Adrenal gland (tissue), 19 donors: ENCODE measurements at places on chromosomes 4 and X. TPM values are rescaled to one million over a fixed set of nuclear protein-coding genes. Genes with fewer than 3 reads are reported as not detected.
A peak's percentile ranks its signal among the peaks of the same experiment; 100 is the strongest.

The TACR3 gene
- total RNA-seq, result not detected

DNA sequence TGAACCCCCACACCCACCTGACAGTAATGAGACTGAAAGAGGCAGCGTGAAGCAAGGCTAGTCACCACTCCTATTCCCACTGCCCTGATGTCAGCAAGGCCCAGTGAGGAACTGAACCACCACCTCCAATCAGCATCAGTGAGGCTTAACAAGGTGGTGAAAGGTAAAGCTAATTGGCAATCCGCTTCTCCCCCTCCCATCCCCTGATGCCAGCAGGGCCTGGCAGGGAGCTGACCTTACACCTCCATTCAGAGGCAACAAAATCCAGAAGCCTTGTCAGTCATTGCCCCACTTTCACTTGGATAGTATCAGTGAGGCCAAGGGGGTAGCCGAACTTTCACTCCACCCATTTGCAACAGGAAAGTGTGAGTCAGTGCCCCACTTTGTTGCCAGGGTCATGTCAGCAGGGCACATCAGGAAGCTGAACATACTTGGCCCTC, 60.8 kb downstream of the AWAT2 start:
- H3K27ac ChIP-seq, result no peak overlapping the region
- H3K27me3 ChIP-seq, result no peaks in the 10 kb centered on the region
- peak; percentile 44 for DNase-seq
- no peaks in the 10 kb centered on the region for H3K36me3 ChIP-seq

The PNMA6A gene
- total RNA-seq, result 3.7 TPM

GRCh38 chrX:43527801-43528200, 128.3 kb upstream of the MAOA start:
- H3K27ac ChIP-seq, result no peak overlapping the region
- no peak for DNase-seq
- H3K36me3 ChIP-seq, result no peaks in the 10 kb centered on the region
- H3K27me3 ChIP-seq, result peaks cover 21% of the 10 kb centered on the region

DNA sequence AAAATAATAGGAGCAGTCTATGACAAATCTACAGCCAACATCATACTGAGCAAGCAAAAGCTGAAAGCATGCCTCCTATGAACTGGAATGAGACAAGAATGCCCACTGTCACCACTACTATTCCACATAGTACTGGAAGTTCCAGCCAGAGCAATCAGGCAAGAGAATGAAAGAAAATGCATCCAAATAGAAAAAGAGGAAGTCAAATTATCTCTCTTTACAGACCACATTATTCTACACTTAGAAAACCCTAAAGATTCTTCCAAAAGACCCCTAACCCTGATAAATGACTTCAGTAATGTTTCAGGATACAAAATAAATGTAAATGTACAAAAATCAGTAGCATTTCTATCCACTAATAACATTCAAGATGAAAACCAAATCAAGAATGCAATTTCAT, 249.0 kb downstream of the STK32B start:
- H3K4me1 ChIP-seq, result no peaks in the 10 kb centered on the region
- H3K36me3 ChIP-seq, result no peaks in the 10 kb centered on the region
- no peaks in the 10 kb centered on the region for H3K27me3 ChIP-seq
- H3K4me3 ChIP-seq, result no peak overlapping the region
- DNase-seq, result no peak

- H3K27me3 ChIP-seq, result no peaks in the 10 kb centered on the region
- peak within 1 kb of the TSS; percentile 79 for H3K27ac ChIP-seq
- H3K36me3 ChIP-seq, result no peaks in the 10 kb centered on the region
- peak; percentile 96 for DNase-seq
- peaks cover 5% of the 10 kb centered on the region for H3K4me1 ChIP-seq
These were observed at the start of gene P2RY8 for GRCh38 chrX:1537031-1537715. P2RY8 (minus strand) TSS chrX:1537185; CDS start chrX:1466558, 70,627 bp downstream.

- no peak for DNase-seq
- H3K4me1 ChIP-seq, result peaks cover 13% of the 10 kb centered on the region
- H3K27me3 ChIP-seq, result no peaks in the 10 kb centered on the region
- H3K4me3 ChIP-seq, result no peak overlapping the region
- H3K36me3 ChIP-seq, result no peaks in the 10 kb centered on the region
These were observed 62.7 kb downstream of the GAB1 start for GRCh38 chr4:143399113-143399949.

- no peak overlapping the region for H3K27ac ChIP-seq
- DNase-seq, result no peak
- H3K36me3 ChIP-seq, result no peaks in the 10 kb centered on the region
- H3K4me1 ChIP-seq, result no peaks in the 10 kb centered on the region
- H3K27me3 ChIP-seq, result peaks cover 9% of the 10 kb centered on the region
These were observed 185.7 kb upstream of the ZCCHC13 start for GRCh38 chrX:74117962-74118902.

DNA sequence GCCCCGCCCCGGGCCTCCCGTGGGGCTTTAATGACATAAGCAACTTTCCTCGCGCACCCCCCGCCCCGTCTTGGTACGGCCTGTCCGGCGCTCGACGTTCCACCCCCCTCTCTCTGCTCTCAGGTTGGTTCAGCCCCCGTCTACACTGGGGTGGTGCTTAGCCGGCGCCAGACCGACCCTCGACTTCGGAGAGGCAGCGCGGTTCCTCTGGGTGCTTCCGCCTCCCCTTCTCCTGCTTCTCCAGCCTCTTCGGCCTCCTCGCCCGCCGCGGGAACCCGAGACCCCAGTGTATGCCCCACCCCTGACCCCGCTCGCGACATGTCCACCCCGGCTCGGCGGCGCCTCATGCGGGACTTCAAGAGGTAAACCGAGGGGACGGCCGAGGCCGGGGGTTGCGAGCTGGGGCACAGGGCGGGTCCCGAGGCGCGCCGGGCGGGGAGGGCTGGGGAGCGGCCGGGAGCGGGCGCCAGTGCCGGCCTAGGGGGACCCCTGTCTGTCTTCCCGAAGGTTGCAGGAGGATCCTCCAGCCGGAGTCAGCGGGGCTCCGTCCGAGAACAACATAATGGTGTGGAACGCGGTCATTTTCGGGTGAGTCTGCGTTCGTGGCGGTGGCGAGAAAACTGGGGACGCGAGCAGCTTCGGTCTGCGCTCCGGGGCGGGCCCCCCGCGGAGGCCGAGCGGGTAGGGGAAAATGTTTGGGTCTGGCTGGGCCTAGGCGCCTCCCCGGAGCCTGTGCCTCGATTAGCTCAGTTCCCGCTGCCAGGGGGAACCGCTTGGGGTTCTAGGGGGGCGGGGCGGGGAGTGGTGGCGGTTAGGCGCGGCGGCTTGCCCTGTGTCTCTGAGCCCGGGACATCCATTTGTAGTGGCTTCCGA, at the start of gene UBE2A:
UBE2A (plus strand) TSS at position 170 of the 873 bp plus-strand sequence; CDS start at position 319, 149 bp downstream.
- peak within 1 kb of the TSS; percentile 85 for H3K27ac ChIP-seq
- DNase-seq, result peak; percentile 94
- H3K27me3 ChIP-seq, result no peaks in the 10 kb centered on the region
- no peaks in the 10 kb centered on the region for H3K36me3 ChIP-seq

DNA sequence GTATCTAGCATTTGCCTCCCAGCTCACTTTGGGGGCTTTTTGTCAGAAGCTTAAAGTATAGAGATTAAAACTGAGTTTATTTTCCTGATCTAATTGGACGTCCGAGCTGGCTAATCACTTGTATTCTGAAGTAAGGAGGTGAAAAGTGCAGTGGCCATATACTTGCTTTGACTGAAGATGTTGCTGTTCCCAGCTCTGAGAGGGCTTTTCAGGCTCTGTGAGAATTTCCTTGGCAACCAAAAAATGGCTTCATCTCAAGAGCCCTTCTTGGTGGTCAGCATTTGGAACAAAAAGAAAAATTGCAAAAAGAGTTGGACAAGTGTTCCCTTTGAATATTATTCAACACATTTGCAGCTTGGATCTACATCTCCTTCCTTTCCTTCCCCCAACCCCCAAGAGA, 67.0 kb downstream of the SLC4A4 start:
- H3K27ac ChIP-seq, result no peak overlapping the region
- H3K36me3 ChIP-seq, result no peaks in the 10 kb centered on the region
- H3K4me1 ChIP-seq, result no peaks in the 10 kb centered on the region
- DNase-seq, result no peak
- no peaks in the 10 kb centered on the region for H3K27me3 ChIP-seq

DNA sequence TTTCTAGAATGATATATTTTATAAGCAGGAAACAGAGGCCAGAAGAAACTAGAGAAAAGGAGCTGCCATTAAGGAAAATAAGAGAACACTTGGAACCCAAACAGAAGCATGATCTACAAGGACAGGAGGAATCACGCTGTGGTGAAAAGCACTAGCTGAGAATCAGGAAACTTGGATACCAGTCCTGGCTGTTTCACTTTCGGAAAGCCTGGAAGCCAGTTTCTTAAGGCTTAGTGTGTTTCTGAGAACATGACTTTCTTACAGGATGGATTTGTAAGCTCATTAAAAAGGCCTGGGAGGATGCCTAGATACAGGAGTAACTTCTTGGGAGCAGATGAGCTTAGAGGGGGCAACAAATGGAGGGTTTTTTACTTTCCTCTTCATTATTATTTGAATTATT, 36.9 kb downstream of the TLL1 start:
- H3K4me1 ChIP-seq, result no peaks in the 10 kb centered on the region
- H3K36me3 ChIP-seq, result no peaks in the 10 kb centered on the region
- H3K27me3 ChIP-seq, result no peaks in the 10 kb centered on the region
- no peak overlapping the region for H3K4me3 ChIP-seq

The UGT2B11 gene
- total RNA-seq, result not detected

GRCh38 chr4:20829617-20830357, 129.5 kb downstream of the PACRGL start:
- no peak overlapping the region for H3K4me3 ChIP-seq
- H3K27ac ChIP-seq, result no peak overlapping the region
- H3K36me3 ChIP-seq, result no peaks in the 10 kb centered on the region
- no peaks in the 10 kb centered on the region for H3K4me1 ChIP-seq
- no peak for DNase-seq
- H3K27me3 ChIP-seq, result no peaks in the 10 kb centered on the region

GRCh38 chr4:78553043-78553396, 1.4 kb downstream of the ANXA3 start:
- DNase-seq, result no peak
- peaks cover 21% of the 10 kb centered on the region for H3K27me3 ChIP-seq
- no peaks in the 10 kb centered on the region for H3K36me3 ChIP-seq
- no peak overlapping the region for H3K27ac ChIP-seq
- no peak overlapping the region for H3K4me3 ChIP-seq

- H3K27me3 ChIP-seq, result no peaks in the 10 kb centered on the region
- DNase-seq, result no peak
- no peaks in the 10 kb centered on the region for H3K4me1 ChIP-seq
- no peaks in the 10 kb centered on the region for H3K36me3 ChIP-seq
These were observed 6.2 kb downstream of the NCAPG start for GRCh38 chr4:17817027-17817426.

DNA sequence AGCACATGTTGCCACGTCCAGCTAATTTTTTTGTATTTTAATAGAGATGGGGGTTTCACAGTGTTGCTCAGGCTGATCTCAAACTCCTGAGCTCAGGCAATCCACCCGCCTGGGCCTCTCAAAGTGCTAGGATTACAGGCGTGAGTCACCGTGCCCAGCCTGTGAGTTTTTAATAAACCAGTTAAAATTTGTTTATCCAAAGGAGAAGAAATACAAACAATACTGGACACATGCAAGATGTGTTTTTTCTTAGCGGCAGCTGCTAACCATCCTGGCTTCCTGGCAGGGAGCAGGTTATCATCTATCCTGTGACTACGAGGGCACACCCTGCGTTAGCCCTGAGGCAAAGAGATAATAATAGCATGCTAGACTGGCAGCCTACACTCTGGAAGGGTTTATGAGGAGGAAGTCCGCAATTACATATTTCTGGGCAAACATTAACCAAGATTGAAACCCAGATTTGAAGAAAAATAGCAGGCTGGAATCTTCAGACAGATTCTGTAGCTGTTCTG, 191.4 kb downstream of the SPRY1 start:
- no peak overlapping the region for H3K27ac ChIP-seq
- no peaks in the 10 kb centered on the region for H3K27me3 ChIP-seq
- H3K4me1 ChIP-seq, result peaks cover 8% of the 10 kb centered on the region
- H3K4me3 ChIP-seq, result no peak overlapping the region

The CT45A6 gene
- total RNA-seq, result not detected

GRCh38 chr4:159016593-159017024, 86.3 kb upstream of the RAPGEF2 start:
- no peak overlapping the region for H3K27ac ChIP-seq
- DNase-seq, result no peak
- H3K27me3 ChIP-seq, result no peaks in the 10 kb centered on the region

The CLGN gene
- 1.9 TPM for total RNA-seq

- no peak overlapping the region for H3K4me3 ChIP-seq
- no peaks in the 10 kb centered on the region for H3K4me1 ChIP-seq
- no peak overlapping the region for H3K27ac ChIP-seq
- no peaks in the 10 kb centered on the region for H3K27me3 ChIP-seq
- no peaks in the 10 kb centered on the region for H3K36me3 ChIP-seq
- DNase-seq, result no peak
These were observed 584.3 kb upstream of the SMIM31 start for GRCh38 chr4:164169591-164169990.

- H3K4me1 ChIP-seq, result no peaks in the 10 kb centered on the region
- H3K27ac ChIP-seq, result no peak overlapping the region
- no peaks in the 10 kb centered on the region for H3K27me3 ChIP-seq
- no peak for DNase-seq
These were observed 93.3 kb downstream of the TIGD2 start for GRCh38 chr4:89204624-89205023.

The GPR173 gene
- 1.5 TPM for total RNA-seq

GRCh38 chr4:165516281-165516833, 137.5 kb downstream of the CPE start:
- no peak overlapping the region for H3K4me3 ChIP-seq
- H3K27me3 ChIP-seq, result no peaks in the 10 kb centered on the region
- H3K27ac ChIP-seq, result no peak overlapping the region

GRCh38 chr4:43282534-43282933, 390.0 kb downstream of the GRXCR1 start:
- H3K4me3 ChIP-seq, result no peak overlapping the region
- H3K27me3 ChIP-seq, result no peaks in the 10 kb centered on the region
- H3K4me1 ChIP-seq, result no peaks in the 10 kb centered on the region
- H3K27ac ChIP-seq, result no peak overlapping the region
- no peaks in the 10 kb centered on the region for H3K36me3 ChIP-seq

DNA sequence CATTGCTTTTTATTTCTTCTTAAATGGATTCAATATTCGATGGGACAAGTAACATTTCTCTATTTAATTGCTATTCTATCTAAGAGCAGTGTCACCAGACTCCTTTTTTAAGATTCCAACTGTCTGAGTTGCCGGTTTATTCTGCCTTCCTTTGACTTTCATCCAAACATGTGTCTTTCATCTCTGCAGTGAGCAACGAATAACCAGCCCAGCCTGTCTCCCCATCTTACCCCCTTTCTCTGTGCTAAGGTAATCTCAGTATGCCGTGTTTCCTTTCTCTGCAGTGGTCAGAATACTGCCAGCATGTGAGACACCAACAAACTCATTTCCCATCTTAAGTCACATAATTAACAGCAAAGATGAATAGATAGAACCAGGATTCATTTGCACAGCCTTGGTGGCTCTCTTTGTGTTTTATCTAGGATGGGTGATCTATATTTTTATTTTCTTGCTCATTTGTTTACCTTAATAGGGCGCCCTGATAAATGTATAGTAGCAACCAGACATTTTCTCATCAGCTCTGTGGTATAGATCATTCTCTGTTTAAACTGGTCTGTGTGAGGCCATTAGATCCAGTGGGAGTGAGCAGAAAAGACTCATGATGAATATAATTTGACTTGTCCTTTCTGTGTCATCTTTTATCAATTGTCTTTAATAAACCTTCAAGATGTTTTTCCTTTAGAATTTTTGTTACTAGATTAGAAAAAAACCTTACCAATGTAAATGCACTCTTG, 394.8 kb upstream of the IGFBP7 start:
- no peaks in the 10 kb centered on the region for H3K4me1 ChIP-seq
- H3K4me3 ChIP-seq, result no peak overlapping the region
- H3K27ac ChIP-seq, result no peak overlapping the region
